ENCODE measurements at places on chromosomes 3 and 15.

- DNase-seq: no peak
Measured at GRCh38 chr3:138297876-138298275, 31.8 kb downstream of the NME9 start.

DNA sequence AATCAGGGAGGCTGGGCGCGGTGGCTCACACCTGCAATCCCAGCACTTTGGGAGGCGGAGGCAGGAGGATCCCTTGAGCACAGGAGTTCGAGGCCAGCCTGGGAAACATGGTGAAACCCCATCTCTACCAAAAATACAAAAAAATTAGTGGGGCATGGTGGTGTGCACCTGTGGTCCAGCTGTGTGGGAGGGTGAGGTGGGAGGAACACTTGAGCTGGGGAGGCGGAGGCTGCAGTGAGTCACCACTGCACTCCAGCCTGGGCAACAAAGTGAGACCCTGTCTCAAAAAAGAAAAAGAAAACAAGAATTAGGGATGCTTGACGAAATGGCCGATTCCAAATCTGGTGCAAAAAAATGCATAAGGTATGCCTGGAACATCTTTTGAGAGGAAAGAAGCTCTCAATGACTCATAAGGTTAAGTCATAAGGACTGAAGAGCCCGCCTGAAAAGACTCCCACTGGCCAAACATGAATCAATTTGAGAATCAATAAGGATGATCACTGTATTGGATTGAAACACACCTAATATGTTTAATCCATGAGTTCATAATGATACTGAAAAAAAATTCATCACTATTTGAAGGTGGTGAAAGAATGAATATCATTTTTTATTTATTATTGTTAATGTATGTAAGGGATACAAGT, 27.7 kb downstream of the BLM start:
- no peak for DNase-seq

GRCh38 chr15:87080547-87080946, 1000.9 kb downstream of the AGBL1 start:
- no peak for DNase-seq

DNA sequence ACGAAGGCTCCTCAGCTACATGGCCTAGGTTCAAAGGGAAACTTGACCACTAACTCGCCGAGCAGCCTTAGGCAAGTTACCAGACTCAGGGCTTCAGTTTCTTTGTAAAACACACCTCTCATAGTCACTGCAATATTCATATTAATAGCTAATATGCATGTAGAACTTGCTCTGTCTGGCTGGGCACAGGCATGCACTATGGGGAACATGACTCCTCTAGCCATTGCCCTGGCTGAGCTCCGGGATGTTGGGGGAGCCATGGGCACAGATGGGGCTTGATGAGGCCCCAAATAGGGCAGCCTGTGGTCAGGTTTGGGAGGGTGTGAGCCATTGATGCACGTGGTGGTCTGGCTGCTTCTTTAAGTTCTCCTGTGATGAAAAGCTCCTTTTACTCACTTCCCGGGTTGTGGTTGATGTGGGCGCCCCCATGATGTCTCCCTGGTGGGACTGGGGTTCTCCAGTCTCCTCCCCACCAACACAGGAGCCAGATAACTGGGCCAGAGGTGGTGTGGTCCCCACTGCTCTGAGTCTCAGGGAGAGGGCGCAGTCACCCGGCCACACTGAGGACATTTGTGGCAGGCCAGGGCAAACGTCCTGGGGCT, 29.4 kb upstream of the DUSP7 start:
- DNase-seq: peak; percentile 67

DNA sequence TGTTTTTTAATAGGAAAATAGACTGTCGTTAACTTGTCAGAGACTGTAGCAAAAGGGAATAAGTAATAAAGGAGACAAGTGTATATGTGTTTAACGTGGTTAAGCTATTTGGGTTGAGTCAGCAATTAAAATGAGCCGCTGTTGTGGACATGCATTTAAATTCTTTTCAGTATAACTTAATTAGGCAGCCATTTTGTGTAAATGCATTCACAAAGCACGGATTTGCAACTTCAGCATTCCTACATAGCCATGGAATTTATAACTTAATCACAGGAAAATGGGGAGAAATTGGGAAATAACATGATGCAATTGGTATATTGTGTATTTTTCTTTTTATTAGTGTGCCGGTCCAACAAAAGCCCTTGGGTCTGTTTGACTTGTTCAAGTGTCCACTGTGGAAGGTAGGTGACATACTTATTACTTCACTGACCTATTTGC, 27.9 kb downstream of the USP3 start:
- no peak for DNase-seq
